NCI-H82 (cell line): ENCODE measurements at places on chromosomes 1 and 21.
A peak's percentile ranks its signal among the peaks of the same experiment; 100 is the strongest.

DNA sequence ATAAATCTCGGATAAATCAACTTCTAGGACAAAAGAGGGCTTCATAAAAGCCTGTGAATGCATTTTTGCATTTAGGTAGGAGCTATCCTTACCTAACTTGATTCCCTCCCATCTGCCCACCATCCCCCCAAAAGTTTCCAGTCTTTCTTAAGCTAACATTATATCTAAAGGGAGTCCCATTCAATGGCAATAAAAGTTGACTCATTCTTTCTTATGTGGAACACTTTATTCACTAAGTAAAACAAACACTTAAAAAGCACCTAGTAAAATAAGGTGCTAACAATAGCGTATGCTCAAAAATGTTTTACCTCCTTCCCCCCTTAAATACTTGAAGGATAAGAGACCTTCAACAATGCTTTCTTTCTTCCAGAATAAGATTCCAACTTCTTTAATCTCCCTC lies 83.8 kb downstream of the GON4L start:
- no peak for DNase-seq

DNA sequence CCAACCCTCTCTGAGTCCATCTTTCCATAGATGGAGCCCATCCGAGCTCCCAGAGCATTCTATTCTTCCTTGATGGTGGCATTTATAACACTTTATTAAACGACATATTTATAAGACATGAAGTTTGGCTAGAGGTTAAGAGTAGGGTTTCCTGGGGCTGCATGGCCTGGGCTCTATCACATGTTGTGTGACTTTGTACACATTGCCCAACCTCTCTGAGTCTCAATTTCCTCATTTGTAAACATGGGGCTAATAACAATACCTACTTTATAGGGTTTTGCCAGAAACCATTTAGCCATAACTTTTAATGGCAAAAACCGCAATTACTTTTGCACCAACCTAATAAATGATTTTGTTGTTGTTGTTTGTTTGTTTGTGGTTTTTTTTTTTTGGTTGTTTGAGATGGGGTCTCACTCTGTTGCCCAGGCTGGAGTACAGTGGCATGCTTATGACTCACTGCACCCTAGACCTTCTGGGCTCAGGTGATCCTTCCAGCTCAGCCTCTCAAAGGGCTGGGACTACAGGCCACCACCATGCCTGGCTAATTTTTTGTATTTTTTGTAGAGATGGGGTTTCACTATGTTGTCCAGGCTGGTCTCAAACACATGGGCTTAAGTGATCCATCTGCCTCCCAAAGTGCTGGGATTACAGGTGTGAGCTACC lies 13.9 kb upstream of the ASAP3 start:
- no peak for DNase-seq

DNA sequence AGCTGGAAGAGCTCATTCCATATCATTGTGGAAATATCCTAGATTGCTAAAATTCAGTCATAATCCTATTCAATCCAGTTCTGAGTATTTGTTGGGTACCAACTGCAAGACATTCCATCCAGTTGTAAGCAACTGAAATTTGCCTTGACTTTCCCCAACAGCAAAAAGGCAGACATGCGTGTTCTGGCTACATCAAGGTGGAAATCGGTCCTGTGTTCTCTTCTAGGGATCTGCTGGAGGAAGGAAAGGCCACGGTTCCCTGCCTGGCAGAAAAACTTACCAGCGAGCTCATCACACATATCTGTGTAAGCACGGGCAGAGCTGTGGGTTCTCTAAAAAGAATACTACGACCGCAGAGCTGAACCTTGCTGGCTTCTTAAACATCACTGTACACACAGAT lies 17.5 kb downstream of the MX1 start:
- no peak for DNase-seq

DNA sequence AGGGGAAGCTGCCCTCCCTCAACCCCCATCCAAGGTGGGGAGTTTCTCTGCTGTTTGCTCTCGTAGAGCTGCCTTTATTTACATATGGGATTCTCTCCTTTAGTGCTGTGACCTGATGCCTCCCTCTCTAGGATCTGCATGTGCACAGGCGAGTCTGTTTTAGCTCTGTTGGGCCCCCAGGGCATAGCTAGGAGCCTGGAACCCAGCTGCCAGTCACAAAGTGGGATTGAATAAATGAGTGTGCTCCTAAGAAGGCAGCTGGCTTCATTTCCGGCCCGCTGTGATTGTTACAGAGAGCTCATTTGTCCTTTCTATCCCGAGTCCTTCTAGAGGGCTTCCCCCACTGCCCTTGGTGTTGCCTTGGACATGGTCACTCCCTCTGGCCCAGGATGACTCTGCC lies 176.6 kb downstream of the GRIK3 start:
- no peak for DNase-seq

- no peak for DNase-seq
Measured at GRCh38 chr1:30657131-30658013, 66.0 kb downstream of the MATN1 start.

GRCh38 chr1:226888021-226888420 lies 17.6 kb downstream of the PSEN2 start:
- DNase-seq = no peak

DNA sequence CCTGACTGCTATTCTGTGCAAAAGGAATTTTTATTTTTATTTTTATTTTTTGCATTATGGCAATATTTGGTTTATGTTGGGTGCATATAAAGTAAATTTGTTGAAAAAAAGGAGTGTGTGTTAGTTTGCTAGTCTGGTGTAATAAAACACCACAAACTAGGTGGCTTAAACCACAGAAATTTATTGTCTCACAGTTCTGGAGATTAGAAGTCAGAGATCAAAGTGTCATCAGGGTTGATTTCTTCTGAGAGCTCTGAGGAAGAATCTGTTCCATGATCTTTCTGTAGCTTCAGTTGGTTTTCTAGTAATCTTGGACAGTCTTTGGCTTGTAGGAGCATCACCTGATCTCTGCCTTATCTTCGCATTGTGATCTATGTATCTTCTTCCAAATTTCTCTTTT lies 6.5 kb downstream of the SLC30A7 start:
- DNase-seq = no peak

GRCh38 chr1:200780545-200781369 lies 42.1 kb downstream of the CAMSAP2 start:
- DNase-seq = no peak

- no peak for DNase-seq
Measured at GRCh38 chr1:93347334-93347899, 1.7 kb downstream of the DR1 start.

DNA sequence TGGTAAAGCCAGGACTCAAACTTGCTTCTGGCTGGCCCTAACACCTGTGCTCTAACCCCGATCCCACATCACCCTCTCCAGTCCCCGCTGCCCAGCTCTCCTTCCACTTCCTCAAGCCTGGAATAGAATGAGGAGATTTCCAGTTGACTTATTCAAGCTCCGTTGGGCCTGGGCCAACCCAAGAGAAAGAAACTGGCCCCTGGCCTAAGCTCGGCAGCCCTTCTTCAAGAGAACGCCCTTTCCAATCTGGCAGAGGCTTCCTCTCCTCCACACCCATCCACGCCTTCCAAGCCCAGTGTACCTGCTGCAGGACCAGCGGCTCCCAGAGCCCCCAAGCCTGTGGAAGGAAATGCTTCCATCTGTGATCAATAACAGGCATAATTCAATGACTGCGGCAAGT lies 51.9 kb downstream of the LRRN2 start:
- DNase-seq = no peak

DNA sequence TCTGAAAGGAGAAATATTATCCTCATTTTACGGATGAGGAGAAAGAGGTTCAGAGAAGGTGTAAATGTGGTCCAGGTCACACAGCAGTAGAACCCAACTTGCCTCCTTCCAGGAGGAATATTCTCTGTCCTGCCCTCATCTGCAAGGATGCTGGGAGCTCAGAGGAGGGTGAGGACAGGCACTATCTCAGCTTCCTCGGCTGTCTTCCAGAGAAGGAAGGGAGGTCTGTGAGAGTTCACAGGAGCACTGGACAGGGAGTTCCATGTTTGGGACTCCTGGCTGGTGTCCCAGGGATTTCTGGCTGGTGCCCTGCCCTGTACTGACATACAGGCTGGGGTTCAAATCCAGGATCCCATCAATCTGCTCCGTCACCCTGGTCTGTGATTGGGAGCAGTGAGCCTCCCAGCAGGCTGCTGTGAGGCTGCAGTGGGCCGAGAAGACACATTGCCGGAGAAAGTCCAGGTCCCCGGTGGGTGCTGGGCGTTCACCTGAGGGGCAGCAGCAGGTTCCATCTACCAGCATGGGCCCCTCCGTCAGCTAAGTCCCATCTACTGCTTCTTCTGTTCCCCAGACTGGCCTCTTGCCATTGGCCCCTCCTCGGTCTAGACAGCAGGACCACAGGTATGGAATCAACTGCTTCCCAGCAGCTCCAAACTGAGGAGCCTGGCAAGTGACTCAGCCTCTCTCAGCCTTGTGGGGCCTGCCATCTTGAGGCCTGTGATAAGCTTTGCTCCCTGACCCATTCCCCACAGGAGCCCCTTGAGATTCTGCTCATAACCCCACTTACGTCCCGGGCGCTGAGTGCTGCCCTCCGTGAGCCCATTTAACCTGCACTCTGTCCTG lies 8.5 kb upstream of the BSND start:
- DNase-seq = no peak

DNA sequence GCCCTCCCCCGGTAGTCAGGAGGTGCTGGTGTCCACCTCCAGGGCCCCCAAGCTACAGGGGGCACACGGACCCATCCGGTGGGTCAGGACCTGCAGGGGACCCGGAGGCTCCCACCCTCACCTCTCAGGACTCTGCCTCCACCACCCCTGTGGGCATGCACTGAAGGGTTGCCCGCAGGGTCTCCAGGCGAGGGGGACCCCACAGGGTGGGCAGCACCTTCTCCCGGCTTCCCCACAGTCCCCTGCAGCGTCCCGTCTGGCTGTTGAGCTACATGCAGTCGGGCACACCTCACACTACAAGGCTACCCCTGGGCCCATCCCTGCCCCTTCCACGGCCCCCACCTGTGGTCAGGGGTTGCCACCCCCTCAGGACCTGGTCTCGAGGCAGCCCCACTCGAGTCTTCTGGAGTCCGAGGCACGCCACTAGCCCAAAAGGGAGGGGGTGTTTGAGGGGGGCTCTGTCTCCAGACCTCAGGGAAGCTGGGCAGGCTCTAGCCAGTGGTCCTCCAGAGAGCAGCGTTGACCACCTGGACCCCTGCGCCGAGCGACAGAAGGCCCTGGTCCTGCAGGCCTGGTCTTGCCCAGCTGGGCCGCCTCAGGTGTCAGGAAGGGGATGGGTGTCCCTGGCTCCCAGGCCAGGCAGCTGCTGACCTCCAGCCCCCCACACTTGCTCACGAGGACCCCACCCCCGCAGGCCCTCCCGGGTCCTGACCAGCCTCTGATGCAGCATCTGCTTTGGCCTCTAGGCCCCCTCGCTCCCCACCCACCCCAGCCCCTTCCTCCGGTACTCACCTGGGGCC lies 9.6 kb downstream of the PARS2 start:
- no peak for DNase-seq

- no peak for DNase-seq
Measured at GRCh38 chr1:81340239-81340638, 460.5 kb upstream of the ADGRL2 start.

DNA sequence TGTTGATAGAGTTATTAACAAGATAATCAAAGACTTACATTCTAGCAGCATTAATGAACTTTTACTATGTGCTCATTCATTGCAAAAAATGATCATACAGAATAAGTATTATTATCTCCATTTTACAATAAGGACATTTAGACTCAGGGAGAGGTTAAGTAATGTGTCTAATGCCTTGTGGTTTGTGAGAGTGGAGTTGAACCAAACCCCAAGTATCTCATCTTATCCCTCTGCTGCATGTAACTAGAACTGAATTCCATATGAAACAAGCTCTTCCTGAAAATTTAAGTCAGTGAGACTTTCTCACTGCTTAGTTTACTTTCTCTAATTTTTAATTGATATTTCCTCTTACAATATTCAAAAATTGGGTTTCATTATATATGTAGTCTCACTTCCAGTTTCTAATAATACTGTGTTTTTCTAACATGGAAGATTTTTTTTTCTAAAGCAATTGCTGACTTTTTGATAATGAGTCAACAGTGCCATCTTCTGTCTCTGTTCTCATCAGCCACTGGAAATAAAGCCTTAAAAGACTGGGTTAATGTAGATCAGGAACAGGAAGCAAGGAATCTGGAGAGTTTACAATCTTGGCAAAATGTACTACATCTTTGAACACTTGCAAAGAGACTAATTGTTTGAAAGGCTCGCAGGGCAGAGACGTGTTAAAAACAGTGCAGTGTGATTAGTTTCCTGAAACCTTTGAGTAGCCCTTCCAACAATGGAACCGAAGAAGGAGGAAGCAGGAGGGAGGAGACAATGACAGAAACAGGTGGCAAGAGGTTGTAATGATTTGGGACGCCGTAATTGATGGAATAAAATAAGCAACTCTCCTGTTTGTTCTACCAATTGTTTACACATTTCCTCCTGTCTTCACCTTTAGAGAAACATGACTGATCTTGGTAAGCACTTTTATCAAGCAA lies 567.6 kb downstream of the MRPL39 start:
- peak; percentile 48 for DNase-seq

- no peak for DNase-seq
Measured at GRCh38 chr21:37753122-37753599, 163.1 kb downstream of the KCNJ6 start.

DNA sequence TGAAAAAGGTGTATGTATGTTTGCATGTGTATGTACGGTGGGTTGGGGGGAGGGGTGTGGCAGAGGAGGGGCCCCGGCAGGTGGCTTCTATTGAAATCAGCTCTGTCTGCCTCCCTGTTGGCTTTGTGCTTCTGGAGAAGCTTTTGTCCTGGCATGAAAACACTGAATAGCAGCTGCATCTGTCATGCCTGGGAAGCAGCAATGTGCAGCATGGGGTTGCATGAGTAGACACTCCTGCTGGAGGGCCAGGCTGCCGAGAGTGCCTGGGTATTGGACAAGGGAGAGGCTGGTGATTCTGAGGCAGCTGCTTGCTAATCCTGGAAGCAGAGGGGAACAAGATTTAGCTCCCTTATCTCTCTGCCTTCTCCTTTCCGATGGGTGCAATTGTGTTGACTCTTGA lies 20.5 kb downstream of the MAPKAPK2 start:
- DNase-seq = peak; percentile 95

GRCh38 chr1:19680644-19681043 lies 16.0 kb downstream of the HTR6 start:
- no peak for DNase-seq

DNA sequence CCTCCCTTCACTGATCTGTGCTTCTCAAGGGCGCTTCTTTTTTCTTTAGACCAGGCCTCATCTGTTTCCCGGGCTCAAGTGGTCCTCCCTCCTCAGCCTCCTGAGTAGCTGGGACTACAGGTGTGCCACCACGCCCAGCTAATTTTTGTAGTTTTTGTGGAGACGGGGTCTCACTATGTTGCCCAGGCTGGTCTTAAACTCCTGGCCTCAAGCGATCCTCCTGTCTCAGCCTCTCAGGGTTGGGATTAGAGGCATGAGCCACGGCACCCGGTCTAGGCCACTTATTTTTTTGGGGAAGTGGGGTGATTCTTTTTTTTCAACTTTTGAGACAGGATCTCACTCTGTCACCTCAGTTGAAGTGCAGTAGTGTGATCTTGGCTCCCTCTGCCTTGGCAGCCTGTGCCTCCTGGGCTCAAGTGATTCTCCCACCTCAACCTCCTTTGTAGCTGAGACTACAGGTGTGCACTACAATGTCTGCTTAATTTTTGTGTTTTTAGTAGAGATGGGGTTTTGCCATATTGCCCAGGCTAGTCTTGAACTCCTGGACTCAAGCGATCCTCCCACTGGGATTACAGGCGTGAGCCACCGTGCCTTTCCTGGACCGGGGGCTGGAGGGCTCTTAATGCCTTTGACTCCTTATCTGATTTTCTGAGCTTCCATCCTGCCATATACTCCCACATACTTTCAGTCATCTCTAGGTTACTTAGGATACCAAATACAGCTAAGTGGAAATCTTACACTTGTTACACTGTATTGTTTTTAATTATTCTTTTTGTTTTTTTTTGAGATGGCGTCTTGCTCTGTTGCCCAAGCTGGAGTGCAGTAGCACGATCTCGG lies 18.9 kb downstream of the MFAP2 start:
- DNase-seq = no peak

- DNase-seq = no peak
Measured at GRCh38 chr1:168794057-168794456, 65.1 kb upstream of the DPT start.
